ENCODE measurements at places on chromosomes 5 and 9. TPM values are rescaled to one million over a fixed set of nuclear protein-coding genes. Genes with fewer than 3 reads are reported as not detected.

CD74 gene
- 1.8 TPM for total RNA-seq

SPATA6L gene
- 0.69 TPM for total RNA-seq

MAP3K1 gene
- total RNA-seq, result 15.4 TPM

ARSI gene
- total RNA-seq, result 32.7 TPM

HMGCR gene
- 68.4 TPM for total RNA-seq

SOHLH1 gene
- not detected for total RNA-seq

GMCL2 gene
- not detected for total RNA-seq

SPINK4 gene
- not detected for total RNA-seq

KIF4B gene
- 0.07 TPM for total RNA-seq

SEMA5A gene
- 10.5 TPM for total RNA-seq

BTNL8 gene
- total RNA-seq, result not detected

PARP8 gene
- total RNA-seq, result 4.1 TPM

GPX3 gene
- 68.5 TPM for total RNA-seq

DMRTA1 gene
- total RNA-seq, result 3.1 TPM

HRH2 gene
- 0.32 TPM for total RNA-seq

ADRA1B gene
- total RNA-seq, result 1.8 TPM

PTPDC1 gene
- total RNA-seq, result 2.2 TPM

UQCRQ gene
- 231 TPM for total RNA-seq

DND1 gene
- not detected for total RNA-seq

CARD6 gene
- total RNA-seq, result 5.7 TPM
